Astrocyte (in vitro differentiated cells and primary cell): ENCODE measurements at places on chromosomes 13 and 19. TPM values are rescaled to one million over a fixed set of nuclear protein-coding genes. Genes with fewer than 3 reads are reported as not detected.

- no peak for DNase-seq
- no peaks in the 10 kb centered on the region for H3K27me3 ChIP-seq
- H3K4me3 ChIP-seq: no peak overlapping the region
Observed at GRCh38 chr13:46015366-46015765, 37.2 kb downstream of the ZC3H13 start.

GRCh38 chr19:49555600-49556411 is 24.6 kb downstream of the NOSIP start:
- no peak for DNase-seq
- no peaks in the 10 kb centered on the region for H3K27me3 ChIP-seq
- H3K4me3 ChIP-seq: no peak overlapping the region
- H3K27ac ChIP-seq: no peak overlapping the region
- peaks cover 14% of the 10 kb centered on the region for H3K36me3 ChIP-seq

GRCh38 chr13:27696731-27697130 is 75.0 kb downstream of the POLR1D start:
- H3K27me3 ChIP-seq: no peaks in the 10 kb centered on the region
- H3K4me3 ChIP-seq: no peak overlapping the region
- H3K27ac ChIP-seq: no peak overlapping the region
- no peak for DNase-seq

Gene FREM2
- 0.67 and 2.8 TPM in 2 replicates for total RNA-seq

DNA sequence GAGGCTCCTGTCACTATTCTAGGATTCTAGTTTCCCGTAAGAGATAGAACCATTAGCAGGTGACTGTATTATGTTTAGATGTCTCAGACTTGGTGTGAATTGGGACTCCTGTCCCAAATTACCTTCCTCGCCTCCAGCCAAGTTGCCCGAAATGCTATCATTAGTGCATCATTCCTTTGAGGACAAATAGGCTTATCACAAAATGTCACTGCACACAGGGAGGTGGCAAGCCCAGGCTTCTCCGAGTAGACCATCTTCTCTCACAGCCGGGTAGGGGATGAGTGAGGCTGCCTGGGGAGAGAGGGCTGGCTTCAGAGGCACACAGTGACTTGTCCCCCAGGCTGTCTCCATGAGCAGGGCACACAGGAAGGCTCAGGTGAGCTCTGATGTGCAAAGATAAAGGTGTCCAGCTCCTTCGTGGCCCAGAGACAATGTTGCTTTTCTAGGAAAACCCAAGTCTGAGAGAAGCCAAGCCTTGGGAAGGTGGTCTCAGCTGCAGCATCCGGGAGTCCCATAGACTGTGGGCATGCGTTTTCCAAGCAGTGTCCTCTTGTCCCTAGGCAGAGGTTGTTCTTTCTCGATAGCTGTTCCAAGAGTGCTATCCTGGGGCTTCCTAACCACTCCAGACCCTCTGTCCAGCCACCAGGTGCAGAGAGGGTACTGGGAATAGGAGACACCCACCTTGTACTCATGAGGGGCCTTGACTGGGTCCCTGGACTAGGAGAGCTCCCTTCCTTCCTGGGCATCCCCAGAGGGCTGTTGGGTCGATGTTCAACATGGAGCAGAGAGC is 163.1 kb upstream of the TSHZ3 start:
- no peak overlapping the region for H3K27ac ChIP-seq
- H3K4me1 ChIP-seq: no peaks in the 10 kb centered on the region
- no peak for DNase-seq
- H3K36me3 ChIP-seq: no peaks in the 10 kb centered on the region
- no peaks in the 10 kb centered on the region for H3K27me3 ChIP-seq
- H3K4me3 ChIP-seq: no peak overlapping the region

Gene ANGPTL8
- not detected in 2 replicates for total RNA-seq

DNA sequence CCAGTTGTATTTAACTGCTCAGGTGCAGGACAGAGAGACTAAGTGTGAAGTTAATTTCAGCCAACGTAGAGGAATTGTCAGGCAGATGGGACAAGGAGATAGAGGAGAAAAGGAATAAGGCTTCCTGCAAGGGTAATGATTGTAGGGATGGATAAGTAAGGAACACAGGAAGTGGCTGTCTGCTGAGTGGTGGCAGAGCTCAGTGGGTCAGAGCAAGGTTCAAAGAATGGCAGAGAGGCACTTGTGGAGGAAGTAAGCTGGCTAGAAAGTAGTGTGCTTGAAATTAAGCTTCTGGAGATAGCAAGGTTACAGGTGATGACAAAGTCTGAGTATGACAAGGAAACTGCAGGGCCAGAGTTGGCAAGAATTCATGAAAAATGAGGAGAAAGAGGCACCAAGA is 47.9 kb downstream of the USPL1 start:
- H3K4me3 ChIP-seq: no peak overlapping the region
- no peak overlapping the region for H3K27ac ChIP-seq
- no peaks in the 10 kb centered on the region for H3K36me3 ChIP-seq
- no peaks in the 10 kb centered on the region for H3K4me1 ChIP-seq
- H3K27me3 ChIP-seq: no peaks in the 10 kb centered on the region

Gene NLRP11
- not detected in 2 replicates for total RNA-seq

- no peak overlapping the region for H3K4me3 ChIP-seq
- no peaks in the 10 kb centered on the region for H3K4me1 ChIP-seq
- H3K36me3 ChIP-seq: no peaks in the 10 kb centered on the region
- H3K27me3 ChIP-seq: no peaks in the 10 kb centered on the region
Observed at GRCh38 chr19:21269813-21270212, 59.4 kb downstream of the ZNF708 start.

DNA sequence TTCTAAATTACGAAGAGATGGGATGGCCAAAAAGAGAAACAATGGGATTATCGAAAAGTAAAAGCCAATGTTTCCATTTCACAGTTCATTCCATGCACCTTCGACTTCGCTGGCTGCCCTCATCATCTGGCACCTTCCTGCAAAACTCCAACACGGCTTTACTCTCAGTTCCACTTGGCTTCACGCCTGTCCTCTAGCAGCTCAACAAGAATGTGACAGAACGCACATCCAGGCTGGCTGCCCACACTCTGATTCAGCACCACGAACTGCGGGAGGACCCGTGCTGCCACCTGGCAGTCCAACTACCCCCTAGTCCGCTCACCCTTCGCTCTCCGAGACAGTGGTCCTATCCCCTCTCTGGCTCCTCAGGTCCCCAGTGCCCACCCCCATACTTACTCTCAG is 11.7 kb downstream of the ATP7B start:
- H3K27ac ChIP-seq: no peak overlapping the region
- peak; percentile 42 for DNase-seq
- no peak overlapping the region for H3K4me3 ChIP-seq
- no peaks in the 10 kb centered on the region for H3K4me1 ChIP-seq
- peaks cover 21% of the 10 kb centered on the region for H3K27me3 ChIP-seq

DNA sequence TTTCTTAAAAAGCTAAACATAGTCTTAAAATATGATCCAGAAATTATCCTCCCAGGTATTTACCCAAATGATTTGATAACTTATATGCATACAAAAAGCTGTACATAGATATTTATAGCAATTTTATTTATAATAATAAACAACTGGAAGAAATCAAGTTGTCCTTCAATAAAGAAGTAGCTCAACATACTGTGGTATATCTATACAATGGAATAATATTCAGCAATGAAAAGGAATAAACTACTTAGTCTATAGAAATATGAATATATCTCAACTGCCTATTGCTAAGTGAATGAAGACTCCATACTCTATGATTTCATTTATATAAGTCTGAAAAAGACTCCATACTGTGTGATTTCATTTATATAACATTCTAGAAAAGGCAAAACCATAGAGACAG is 47.1 kb upstream of the SLAIN1 start:
- no peaks in the 10 kb centered on the region for H3K4me1 ChIP-seq
- no peaks in the 10 kb centered on the region for H3K36me3 ChIP-seq
- DNase-seq: no peak
- no peaks in the 10 kb centered on the region for H3K27me3 ChIP-seq
- H3K4me3 ChIP-seq: no peak overlapping the region

DNA sequence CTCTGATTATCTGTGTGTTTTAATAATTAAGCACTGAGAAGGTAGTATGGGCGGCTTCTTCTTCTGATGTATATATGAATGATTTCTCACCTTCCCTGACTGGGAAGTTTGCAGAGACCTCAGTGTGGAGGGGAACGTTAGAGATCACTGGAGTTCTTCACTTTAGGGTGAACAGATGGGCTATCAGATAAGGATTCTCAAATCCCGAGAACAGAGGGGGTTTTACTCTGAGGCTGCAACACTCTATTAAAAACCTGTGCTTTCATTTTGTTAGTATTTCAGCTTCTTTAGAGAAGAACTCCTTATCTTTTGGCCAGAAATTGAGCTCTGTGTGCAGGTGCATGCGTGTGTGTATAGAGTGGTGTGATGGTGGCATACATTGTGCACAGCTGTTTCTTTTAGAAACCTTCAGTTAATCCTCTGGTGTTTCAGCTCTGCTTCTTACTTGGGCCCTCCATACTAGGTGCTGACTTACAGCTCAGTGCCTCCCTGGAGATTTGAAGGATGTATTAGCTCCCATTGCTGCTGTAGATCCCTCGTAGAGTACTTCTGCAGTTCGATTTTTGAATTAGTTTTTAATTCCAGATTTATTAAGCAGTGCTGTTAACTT is 45.3 kb upstream of the PCDH9 start:
- H3K4me1 ChIP-seq: peaks cover 2% of the 10 kb centered on the region
- DNase-seq: no peak
- H3K27me3 ChIP-seq: no peaks in the 10 kb centered on the region
- no peak overlapping the region for H3K27ac ChIP-seq
- no peaks in the 10 kb centered on the region for H3K36me3 ChIP-seq
- H3K4me3 ChIP-seq: no peak overlapping the region

Gene SYNGR4
- not detected in 2 replicates for total RNA-seq
